ENCODE measurements at places on chromosomes 2 and 18.
A peak's percentile ranks its signal among the peaks of the same experiment; 100 is the strongest.

GRCh38 chr18:13120983-13121441, 97.5 kb upstream of the LDLRAD4 start:
- no peak for DNase-seq

GRCh38 chr18:5912566-5912965, 17.2 kb upstream of the TMEM200C start:
- no peak for DNase-seq

- DNase-seq: no peak
Observed at GRCh38 chr18:7856116-7856515, 289.0 kb downstream of the PTPRM start.

- no peak for DNase-seq
Observed at GRCh38 chr2:60337142-60337497, 216.3 kb downstream of the BCL11A start.

DNA sequence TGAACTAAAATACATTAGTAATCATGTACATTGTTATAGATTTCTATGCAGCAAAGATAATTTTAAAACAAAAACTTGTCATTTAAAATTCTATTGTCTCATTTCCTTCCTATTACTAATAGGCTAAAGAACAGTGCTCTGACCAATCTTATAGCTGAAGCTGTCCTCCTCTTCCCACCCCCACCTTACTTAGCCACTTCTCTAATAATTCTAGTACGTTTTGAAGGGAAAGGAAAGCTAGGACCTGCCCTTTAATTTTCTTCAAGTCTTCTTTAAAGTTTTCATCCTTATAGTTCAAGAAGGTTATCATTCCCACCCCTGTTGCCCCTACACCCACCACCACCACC, 121.6 kb downstream of the RBMS1 start:
- DNase-seq: no peak

DNA sequence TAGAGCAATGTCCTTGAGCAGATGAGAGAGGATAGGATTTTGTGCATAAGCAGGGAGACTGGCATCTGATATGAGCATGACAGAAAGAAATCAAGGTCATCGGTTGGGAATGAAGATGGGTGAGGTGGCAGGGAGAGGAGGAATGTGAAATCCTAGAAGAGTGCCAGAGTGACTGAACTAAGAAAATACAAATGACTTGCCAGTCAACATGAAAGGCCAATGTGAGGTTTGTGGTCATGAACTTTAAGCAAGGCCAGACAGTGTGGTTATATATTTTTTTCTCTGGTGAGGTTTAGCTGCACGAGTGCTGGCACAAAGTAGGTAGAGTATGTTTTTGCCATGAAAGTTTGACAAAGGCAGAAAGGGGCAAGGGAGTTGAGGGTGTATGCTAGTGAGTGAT, 21.2 kb downstream of the QPCT start:
- DNase-seq: no peak

DNA sequence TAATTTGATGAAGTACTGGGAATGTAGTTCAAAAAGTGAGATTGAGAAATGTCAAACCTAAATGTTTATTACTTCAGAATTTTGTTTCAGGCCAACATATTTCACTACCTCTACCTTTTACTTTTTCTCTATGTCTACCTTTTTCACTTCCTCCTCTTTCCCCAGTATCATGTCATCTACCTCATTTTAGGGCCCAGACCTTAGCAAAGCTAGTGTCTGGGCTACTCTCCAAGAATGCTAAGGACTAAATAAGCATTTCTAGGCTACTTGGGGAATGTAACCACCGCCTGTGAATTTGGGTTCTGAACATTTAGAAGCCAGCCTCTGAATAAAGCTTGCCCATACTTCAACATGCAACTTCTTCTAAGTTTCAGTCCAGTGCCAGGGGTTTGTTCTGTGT, 330.4 kb downstream of the SLC4A3 start:
- DNase-seq: no peak

GRCh38 chr2:229173825-229174359, 97.2 kb downstream of the PID1 start:
- DNase-seq: no peak

DNA sequence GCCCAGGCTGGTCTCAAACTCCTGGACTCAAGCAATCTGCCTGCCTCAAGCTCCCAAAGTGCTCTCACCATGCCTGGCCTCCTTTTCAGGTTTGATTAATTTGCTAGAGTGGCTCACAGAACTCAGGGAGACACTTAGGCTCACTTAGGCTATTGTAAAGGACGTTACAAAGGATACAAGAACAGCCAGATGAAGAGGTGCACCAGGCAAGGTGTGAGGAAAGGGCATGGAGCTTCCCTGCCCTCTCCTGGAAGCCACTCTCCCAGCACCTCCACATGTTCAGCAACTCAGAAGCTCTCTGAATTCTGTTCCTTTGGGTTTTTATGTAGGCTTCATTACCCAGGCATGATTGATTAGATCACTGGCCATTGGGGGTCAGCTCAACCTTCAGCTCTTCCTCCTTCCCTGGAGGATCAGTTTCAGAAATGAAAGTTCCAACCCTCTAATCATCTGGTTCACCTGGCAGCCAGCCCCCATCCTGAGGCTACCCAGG, 78.7 kb upstream of the RGPD5 start:
- DNase-seq: no peak

- DNase-seq: no peak
Observed at GRCh38 chr2:236180076-236180816, 12.1 kb upstream of the GBX2 start.

GRCh38 chr2:197081294-197081693, 154.8 kb upstream of the PGAP1 start:
- no peak for DNase-seq

DNA sequence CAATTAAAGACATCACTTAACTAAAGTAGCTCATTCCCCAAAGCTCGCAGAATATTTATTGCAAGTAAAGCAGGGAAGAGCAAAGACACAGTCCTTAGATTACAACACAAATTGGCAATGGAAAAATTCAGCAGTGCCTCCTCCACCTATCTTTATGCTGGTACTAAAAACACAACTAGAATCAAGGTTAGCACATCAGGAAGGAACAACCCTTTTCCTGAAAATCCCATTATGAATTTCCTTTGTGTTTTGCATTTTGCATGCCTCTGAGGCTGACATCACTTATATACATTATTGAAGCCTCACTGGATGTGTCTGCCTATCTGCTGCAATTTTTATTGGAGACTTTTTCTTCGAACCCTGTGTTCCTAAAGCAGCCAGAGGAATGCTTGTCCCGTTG, 193.8 kb upstream of the STK17B start:
- no peak for DNase-seq

GRCh38 chr2:223870840-223871611, 33.6 kb upstream of the AP1S3 start:
- no peak for DNase-seq

DNA sequence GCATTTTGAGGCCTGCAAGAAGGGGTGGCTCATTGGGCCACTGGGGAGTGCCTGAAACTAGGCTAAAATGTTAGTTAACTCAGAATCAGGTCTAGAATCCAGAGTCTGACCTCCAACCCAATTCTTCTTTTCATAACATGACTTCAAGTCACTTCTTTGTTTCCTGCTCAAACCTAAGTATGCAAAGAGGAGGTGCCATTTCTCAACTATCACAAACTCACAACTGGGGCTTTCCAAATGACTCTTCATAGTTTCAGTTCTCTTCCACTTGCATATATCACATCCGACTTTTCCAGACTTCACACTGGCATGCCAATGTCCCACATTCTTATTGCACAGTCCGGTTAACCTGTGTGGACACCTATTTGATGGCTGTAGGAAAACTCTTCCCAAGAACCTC, 211.6 kb downstream of the TCF4 start:
- no peak for DNase-seq

DNA sequence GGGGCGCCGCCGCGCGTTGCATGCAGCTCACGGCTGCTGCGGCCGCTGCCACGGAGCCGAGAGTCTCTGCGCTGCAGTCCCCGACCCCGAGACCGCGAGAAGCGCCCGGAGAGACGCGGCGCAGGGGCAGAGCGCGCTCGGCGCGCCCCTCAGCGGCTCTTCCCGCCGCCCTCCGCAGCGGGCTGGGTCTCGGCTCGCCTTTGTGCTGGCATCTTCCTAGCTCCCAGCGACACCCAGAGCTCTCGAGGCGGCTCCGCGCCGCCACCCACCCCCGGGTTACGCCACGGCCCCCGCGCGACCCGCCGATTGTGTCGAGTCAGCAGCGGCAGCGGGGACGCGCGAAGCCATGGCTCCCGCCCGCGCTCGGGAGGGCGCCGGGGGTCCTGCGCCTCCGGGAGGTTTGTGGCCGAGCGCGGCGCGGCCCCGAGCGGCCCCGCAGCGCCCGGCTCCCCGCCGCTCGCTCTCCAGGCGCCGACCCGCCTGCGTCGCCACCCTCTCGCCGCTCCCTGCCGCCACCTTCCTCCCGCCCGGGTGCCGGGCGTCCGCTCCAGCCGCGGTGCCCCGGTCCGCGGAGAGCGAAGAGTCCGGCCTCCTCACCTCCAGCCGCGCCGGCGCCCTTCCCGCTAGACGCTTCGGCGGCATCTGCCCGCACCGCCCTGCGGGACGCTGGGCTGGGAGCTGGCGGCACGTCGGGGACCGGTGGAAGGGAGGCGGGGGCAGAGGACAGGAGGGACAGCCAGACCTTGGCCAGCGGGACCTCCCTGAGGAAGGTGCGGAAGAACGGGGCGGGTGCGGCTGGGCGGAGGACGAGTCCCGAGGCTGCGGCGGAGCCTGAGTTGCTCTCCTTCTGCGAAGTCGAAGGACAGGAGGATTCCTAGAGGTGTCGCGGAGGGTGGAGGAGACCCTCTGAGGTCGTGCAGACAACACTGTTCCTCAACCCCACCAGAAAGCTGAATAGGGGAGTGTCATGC, 46.3 kb upstream of the CCDC150 start:
- DNase-seq: peak; percentile 73

DNA sequence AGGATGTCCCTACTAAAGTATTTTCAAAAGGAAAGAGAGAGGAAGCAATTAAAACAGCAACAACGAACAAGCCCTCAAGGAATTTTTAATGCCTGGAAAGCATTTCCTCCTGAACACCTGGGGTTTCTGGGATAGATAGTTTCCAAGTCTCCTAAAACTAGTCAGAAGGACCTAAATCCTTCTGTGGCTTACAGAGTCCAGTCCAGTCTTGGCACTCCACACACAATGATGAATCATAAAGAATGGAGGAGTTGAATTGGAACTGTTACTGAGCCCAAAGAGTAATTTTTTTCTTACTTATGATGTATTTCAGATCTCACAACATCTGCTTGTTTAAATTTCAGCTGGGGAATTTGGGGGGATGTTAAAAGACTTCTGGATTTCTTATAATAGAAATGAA, 144.6 kb upstream of the SETBP1 start:
- DNase-seq: no peak

DNA sequence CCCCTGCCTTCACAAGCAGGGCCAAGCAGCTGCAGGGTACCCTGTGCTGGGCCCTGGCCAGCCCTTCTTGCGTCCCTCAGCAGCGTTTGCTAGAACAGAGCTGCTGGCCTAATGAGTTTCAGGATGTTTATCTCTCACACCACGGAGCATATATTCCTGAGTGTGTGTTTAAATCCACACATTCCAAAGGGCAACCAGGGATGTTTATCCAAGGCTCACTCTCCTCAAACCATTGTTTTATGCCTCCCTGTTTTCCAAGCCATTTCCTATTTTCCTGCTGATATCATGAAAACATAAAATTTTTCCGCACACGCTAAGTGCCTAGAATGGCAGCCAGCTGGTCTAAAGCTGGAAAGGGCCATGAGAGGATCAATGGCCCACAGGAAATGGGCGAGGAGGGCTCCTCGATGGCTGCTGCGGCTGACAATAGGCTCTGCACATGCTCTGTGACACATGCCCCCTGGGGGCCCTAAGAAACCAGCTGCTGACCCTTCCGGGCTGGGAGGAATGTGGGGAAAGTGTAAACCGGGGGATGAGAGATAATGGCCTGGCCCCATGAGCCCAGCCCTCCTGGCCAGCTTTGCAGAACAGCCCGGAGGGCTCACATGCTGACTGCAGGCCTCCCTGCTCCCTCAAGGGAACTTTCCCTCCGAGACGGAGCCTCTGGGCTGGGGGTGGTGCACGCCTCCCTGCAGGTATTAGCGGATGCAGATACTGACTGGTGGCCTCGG, 194.0 kb downstream of the NDUFA10 start:
- DNase-seq: peak; percentile 14

GRCh38 chr18:35553300-35553699, 28.2 kb upstream of the GALNT1 start:
- DNase-seq: no peak

- no peak for DNase-seq
Observed at GRCh38 chr18:34977838-34978532, 63.2 kb upstream of the MAPRE2 start.

- no peak for DNase-seq
Observed at GRCh38 chr2:203352604-203353255, 24.5 kb downstream of the ABI2 start.

Data from coronary artery (tissue), 2 donors.